ENCODE measurements at places on chromosomes 7 and 10.

DNA sequence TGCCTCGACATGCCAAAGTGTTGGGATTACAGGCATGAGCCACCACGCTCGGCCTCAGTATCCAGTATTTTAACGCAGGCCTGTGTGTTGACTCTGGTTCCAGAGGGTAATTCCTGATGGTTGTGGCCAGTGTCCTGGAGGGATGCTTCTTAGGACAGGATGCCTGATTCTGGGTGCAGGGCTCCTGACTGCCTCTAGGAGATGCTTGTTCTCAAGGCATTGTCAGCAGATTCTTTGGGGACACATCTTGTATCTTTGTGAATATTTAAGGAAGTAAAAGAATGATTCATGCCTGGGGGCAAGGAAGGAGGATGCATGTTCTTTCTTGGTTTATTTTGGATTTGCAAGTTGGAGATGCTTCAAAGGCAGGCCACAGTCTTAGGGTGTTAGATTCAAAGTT, 2.2 kb downstream of the ZDHHC4 start:
- DNase-seq: no peak

GRCh38 chr7:110001254-110001938, 1089.5 kb upstream of the LRRN3 start:
- no peak for DNase-seq

DNA sequence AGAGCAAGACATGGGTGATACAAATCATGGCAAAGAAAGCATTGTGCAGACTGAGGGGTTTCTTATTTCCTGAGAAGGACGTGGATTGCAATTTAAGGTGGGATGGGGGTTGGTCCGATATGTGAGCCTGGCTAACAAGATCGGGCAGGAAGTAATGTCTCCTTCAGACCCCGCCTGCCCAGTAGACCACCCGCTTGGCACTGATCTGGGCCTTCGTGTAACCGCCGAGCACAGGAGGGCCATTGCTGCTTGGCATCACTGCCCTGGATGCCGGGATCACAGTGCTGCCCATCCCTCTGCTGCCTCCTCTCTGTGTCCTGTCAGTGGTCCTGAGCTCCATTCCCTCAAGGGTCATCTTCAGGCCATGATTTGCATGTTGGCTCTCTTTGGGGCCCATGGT, 214.6 kb upstream of the ZNF32 start:
- DNase-seq: no peak

- DNase-seq: peak; percentile 21
Measured at GRCh38 chr10:70355051-70356021, 27.1 kb downstream of the LRRC20 start.

DNA sequence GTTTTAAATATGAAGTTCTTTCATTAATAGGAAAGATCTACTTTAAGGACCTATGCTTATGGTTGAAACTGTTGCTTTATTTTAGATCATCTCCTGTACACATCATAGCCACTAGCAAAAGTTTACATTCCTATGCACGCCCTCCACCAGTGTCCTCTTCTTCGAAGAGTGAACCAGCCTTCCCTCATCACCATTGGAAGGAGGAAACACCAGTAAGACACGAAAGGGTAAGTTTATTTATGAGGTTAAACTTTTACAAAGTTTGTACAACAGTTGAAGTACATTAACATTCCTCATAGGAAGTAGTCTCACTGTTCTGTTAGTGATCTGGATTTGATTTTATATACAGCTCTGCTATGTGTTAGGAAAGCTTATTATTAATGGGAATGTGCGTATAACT, 16.9 kb downstream of the HBP1 start:
- DNase-seq: no peak

DNA sequence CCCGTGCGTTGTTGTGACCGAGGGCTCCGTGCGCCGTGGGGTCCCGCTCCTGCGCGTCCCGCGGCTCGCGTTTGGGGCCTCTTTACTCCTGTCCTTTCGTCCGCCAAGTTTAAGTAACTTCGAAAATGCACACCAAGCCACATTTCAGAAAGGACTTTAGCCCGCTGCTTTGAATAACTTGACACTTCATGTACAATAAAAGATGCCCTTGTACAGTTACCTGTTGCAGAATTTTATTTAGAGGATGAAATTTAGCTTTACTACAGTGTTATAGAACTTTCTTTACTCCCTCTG, 459 bp downstream of the SUGCT start:
- DNase-seq: no peak

DNA sequence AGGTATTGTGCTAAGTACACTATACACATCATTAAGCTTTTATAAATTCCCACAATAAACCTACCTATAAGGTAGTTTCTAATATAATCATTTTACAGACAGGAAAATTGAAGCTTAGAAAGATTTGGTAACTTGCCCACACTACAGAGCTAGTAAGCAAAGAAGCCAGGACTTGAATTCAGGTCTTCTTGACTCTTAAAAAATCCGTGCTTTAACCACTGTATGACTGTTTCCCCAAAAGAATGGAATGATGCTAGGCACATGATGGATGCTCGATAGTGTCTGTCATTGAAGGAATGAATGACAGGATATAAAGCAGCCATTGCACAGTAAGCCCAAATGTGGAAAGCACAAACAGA, 26.6 kb downstream of the ZNF800 start:
- DNase-seq: no peak

DNA sequence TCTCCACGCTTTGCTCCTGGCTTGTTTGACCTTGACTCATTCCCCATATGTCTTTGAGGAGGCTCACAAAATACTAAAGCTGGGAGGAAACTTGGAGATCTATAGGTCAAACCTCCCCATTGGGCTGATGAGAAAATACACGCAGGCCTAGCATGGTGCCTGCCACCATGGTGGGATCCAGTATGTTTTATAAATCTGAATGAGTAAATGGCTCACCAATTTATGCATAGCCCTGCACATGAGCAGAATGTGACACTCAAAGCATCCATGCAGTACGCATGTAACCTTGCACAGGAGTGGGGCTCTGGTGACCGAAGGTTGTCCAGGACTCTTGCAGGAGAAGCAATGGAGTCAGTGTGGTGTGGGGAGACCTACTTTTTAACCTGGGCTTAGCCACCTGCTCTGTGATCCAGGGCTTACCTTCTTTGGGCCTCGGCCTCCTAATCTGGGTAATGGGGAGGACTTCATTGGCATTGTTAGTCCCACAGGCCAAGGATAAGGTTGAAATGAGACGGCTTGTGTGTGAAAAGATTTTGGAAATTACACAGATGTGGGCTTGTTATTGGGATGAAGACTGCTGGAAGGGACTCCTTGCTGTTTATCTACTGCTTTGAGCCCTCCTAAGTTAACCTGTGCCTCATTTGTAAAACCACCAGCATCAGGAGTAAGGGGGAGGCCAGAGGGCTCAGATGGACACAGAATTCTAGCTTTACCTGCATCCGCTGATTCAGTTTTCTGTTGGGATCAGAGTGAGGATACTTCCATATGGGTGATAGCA, 58.4 kb downstream of the ADCYAP1R1 start:
- no peak for DNase-seq

DNA sequence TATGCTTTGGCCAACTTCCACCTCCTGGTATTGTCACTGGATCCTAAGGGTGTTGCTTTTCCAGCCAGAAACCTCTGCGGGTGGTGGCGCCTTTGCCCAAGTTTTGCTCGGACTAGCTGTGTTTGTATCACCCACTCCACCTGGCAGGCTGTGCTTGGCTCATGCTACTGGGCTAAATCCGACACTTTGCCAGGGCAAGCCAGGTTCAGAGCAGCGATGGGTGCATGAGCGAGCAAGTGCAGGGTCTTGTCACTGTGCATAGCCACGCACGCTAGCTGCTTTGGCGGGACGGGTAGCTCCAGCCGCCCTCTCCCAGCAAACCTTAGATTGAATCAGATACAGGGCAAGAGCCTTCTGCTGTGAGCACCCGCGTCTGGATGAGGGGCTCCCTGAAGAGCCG, 737.5 kb downstream of the PCDH15 start:
- no peak for DNase-seq

DNA sequence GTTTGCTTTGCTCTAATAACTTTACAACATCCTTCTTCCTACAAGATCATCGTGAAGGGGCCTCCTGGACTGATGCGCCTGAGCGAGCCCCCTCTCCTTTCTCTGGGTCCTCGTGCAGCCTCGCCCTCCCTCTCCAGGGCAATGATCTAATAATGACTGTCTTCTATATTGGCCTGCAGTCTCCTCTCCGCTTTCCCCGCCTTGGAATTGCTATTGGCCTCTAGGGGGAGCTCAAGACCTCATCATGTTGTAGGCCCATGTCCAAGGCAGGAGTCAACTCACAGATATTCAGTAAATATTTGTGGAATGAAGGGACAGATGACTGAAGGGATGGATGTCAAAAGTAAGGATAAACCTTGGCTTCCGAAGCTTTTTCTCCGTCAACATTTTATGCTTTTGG, 1180.3 kb downstream of the TYW1 start:
- peak; percentile 7 for DNase-seq

GRCh38 chr10:123038782-123039631, 30.2 kb downstream of the ACADSB start:
- no peak for DNase-seq

DNA sequence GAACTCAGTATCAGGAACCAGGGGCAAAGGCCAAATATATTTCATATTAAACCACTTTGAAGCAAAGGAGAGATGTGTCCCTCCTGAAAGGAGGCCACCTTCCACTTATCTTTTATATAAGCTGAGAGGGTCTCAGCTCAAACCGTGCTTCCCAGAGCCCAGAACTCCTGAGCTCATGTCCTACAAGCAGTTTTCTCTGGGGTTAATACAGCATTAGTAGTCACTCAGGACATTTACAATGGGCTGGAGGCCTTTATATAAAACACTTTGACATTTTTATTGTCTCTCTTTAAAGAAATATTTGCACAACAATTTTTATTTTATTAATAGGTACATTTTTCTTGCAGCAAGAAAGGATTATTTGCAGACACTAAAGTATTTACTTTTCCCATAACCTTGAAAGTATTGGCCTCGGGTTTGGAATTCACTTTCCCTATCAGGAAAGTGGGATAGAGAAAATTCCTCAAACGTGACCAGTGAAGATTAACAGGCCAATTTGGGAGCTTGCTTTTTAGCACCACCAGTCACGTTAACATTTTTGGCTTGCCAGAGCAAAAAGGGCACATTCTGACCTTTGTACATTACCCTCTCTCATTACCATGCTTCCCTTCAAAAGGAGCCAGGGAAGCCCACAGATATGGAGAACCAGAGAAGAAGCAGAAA, 464.9 kb upstream of the NRP1 start:
- no peak for DNase-seq

DNA sequence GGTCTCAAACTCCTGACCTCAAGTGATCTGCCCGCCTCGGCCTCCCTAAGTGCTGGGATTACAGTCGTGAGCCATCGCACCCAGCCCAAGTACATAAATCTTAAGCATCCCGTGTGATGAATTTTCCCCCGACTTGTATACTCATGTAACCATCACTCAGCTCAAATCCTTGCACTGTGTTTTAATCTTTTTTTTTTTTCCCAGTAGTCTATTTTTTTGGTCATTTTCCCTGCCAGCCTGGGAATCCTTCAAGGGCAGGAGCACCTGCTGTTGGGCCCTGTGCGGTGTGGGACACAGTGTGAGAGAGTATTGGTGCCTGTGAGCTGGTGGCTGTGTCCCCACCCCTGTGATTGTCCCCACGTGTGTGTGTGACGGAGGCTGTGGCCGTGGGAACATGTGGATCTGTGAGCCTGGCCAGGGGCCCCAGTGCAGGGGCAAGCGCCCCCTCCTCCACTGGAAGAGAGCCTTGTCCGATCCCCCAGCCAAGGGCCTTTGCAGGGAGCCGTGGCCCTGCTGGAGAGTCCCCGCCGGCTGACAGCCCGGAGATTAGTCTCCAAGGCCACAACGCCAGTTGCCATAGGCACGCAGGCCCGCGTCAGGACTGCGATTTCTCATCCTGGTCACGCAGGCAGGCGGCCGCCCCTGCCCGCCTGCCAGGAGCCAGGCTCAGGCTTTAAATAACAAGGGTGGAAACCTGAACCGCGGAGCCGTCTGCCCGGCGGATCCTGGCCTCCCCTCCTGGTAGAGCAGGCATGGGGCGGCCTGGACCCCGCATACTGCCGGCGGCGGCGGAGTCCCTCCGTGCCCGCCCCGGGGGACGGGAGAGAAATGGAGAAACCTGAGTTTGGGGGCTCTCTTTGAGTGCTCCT, 26.5 kb downstream of the GTF2IRD1 start:
- no peak for DNase-seq

- no peak for DNase-seq
Measured at GRCh38 chr10:61543831-61544230, 90.7 kb upstream of the TMEM26 start.

DNA sequence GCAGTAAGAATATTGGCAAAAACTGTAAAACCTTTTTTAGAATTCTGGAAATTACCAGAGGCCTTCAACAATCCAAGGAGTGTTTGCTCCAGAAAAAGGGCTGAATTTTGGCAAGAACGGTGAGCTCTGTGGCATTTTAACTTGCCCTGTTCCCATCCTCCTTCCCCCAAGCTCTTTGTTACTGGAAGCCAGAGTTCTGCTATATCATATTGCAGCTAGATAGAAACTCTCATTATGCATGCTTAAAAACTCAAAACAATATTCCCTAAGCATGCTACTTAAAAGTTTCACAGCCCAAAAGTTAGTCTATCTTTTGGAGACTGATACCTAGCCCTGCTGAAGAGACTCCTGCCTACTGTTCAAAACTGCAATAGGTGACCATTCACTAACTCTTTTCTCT, 70.6 kb upstream of the GPR37 start:
- DNase-seq: no peak

DNA sequence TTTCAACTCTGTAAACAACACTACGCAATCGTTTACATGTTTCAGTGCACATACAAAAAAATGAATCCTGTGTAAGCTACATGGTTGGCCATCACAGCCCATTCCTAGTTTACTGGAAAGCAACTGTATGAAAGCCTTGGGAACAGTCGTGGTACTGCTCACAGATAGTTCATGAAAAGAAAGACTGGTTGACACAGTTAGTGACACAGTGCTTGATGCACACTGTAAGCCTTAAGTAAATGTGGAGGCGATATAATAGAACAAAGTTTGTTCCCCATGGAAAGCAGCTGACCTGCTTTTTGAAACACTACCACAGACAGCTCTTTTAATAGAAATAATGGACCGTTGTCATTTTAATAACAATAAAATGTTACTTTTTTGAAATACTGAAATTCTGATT, 5.1 kb downstream of the CACNA2D1 start:
- DNase-seq: no peak

DNA sequence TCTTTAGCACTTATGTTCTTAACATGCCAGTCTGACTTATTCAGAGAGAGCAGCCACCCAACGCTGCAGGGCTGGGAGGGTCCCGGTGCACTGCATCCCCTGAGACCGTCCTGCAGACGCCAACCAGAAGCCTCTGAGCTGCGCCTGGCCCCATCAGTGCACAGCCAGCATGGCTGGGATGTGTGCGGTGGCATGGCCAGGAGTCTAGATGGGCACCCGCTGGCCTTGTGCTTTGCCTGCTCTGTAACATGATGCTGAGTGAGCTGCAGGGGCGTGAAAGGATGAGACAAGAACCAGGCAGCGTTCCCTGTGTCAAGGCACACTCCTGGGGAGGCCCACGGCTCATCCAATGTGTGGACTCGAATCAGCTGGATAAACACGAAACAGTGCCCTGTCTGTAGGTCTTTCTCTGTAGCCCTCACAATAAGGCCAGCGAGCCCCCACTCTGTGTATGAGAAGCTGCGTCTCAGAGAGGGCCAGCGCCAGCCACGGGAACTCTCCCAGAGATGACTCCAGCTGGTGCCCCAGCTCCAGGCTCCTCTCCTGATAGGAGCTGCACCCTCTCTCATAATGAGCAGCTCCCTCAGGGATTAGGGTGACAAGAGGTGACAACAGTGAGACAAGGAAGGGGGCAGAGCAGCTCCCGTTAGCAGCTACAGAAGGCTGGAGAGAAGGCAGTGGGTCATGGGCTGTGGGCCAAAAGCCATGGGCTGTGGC, 96.8 kb downstream of the TNS3 start:
- DNase-seq: no peak

GRCh38 chr10:120369856-120370276, 87.2 kb upstream of the PLPP4 start:
- DNase-seq: no peak

- peak; percentile 41 for DNase-seq
Measured at GRCh38 chr7:1925973-1926907, 256.2 kb downstream of the ELFN1 start.

Data from activated CD4-positive, alpha-beta T cell treated with anti-CD3 and anti-CD28 coated beads, Interleukin-2, amount 50 U/mL, for 48 hours (primary cell).